ENCODE measurements at places on chromosomes 12 and 14.

- DNase-seq = no peak
These were observed 11.6 kb downstream of the BHLHE41 start for GRCh38 chr12:26113181-26113654.

DNA sequence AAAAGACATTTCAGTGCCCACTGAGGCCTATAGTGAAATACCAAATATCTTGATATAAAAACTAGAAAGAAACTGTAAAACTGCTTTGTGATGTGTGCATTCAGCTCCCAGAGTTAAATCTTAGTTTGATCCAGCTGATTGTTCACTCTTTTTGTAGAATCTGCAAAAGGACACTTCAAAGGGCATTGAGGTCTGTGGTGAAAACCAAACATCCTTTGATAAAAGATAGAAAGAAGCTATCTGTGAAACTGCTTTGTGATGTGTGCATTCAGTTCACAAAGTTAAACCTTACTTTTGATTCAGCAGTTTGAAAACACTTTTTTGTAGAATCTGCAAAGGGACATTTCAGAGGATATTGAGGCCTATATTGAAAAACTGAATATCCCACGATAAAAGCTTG is 290.7 kb upstream of the ALG10B start:
- DNase-seq = no peak

- DNase-seq = no peak
These were observed 180.6 kb downstream of the SLC15A4 start for GRCh38 chr12:128643155-128643554.

DNA sequence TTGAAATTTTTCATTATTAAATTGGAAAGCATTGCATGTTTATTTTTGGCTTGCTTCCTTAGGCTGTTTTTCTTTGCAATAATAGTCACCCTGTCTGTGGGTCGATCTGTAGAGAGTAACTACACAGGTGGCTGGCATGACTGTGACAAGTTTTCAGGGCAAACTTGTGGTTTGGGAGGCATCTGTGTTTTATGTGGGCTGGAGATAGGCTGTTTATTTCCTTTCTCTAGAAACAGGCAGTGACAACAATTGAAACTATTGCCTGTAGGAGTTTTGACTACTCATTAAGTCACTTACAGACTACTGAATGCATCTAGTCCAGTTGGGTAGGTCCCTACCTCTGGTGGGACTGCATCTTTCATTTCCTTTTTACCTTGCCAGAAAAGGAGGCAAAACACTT is 155.6 kb downstream of the DYRK2 start:
- DNase-seq = no peak

DNA sequence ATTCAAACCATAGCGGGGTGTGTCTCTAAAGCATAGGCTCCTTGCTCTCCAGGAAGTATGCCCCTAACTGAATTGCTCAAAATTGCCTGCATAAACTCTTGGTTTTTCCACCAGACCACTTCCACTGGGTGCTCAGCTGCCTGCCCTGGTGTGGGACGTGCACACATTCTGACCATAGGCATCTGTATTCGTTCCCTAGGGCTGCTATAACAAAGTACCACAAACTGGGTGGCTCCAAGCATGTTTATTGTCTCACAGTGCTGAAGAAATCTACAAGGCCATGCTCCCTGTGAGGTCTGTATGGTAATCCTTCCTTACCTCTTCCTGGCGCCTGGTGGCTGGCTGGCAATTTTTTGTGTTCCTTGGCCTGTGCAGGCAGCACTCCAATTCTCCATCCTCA is 16.4 kb upstream of the GALNT6 start:
- no peak for DNase-seq

- no peak for DNase-seq
These were observed 22.4 kb downstream of the PROX2 start for GRCh38 chr14:74853581-74853980.

GRCh38 chr14:31854508-31855075 is 222.5 kb upstream of the ARHGAP5 start:
- DNase-seq = no peak

- DNase-seq = peak; percentile 35
These were observed 58.1 kb downstream of the DAAM1 start for GRCh38 chr14:59246566-59246965.

DNA sequence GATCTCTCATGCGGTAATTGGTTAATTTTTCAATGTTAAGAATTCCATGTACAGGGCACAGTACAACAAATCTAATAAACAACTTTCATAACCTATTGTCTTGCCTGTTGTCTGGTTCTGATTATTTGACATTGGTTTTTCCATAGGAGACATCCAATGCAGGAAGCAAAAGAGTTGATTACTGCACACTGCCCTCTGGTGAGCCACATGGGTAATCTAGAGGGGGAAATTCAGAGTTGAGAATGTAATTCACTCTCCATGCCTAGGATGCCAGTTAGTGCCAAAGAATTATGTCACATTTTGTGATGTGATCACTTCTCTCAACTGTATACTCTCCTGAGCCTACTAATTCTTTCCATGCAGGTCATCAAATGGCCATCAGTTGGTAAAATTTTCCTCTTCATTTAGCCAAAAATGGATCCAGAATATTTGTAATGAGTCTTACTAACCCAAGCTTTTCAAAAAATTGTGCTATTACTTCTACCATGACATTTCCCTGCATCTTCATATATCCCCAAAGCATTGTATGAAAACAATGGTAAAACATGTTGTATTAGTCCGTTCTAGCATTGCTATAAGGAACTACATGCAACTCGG is 17.7 kb upstream of the CCDC91 start:
- peak; percentile 61 for DNase-seq

DNA sequence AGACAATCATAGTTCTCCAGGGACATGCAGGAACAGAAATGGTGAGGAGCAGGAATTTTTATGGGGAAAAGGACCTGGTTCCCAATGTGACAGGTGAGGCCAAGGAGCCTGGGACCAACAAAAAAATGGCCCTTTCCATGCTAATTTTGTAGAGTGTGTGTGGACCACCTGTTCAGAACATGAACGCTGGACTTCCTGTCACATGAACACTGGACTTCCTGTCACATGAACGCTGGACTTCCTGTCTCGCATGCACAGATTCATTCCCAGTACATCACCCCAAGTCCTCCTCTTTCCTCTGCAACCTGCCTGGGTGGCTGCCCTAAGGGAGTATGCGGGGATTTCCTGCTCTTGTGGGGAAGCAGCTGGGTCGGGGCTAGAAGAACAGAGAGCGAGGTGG is 10.1 kb downstream of the FGF6 start:
- no peak for DNase-seq

GRCh38 chr12:100254876-100255275 is 12.0 kb downstream of the DEPDC4 start:
- peak; percentile 4 for DNase-seq

GRCh38 chr12:115074617-115075016 is 390.6 kb upstream of the TBX3 start:
- DNase-seq = no peak

Data from EL (cell line).